ENCODE measurements at places on chromosomes 4 and X. TPM values are rescaled to one million over a fixed set of nuclear protein-coding genes. Genes with fewer than 3 reads are reported as not detected.
A peak's percentile ranks its signal among the peaks of the same experiment; 100 is the strongest.

GRCh38 chrX:132266583-132267355 is 47.5 kb upstream of the RAP2C start:
- peak; percentile 8 for DNase-seq

GRCh38 chrX:131084145-131084544 is 26.0 kb downstream of the ARHGAP36 start:
- DNase-seq, result no peak

CT45A10 gene
- not detected for total RNA-seq

GRCh38 chr4:95048296-95048695 is 290.5 kb downstream of the BMPR1B start:
- no peak for DNase-seq

DNA sequence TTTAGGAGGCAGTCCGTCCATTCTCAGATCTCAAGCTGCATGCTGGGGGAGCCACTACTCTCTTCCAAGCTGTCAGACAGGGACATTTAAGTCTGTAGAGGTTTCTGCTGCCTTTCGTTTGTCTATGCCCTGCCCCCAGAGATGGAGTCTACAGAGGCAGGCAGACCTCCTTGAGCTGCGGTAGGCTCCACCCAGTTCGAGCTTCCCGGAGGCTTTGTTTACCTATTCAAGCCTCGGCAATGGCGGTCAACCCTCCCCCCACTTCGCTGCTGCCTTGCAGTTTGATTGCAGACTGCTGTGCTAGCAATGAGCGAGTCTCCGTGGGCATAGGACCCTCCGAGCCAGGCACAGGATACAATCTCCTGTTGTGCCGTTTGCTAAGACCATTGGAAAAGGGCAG is 10.7 kb upstream of the ADH5 start:
- no peak for DNase-seq

DNA sequence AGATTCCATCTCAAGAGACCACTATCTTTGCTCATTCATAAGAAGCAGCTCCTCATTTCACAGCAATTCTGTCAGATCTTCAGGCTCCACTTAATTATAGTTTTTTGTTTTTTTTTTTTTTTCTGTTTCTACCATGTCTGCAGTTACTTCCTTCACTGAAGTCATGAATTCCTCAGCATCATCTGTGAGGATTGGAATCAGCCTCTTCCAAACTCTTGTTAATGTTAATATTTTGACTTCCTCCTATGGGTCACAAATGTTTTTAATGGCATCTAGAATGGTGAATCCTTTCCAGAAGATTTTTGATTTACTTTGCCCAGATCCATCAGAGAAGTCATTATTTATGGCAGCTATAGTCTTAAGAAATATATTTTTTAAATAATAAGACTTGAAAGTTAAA is 53.1 kb downstream of the BMP2K start:
- no peak for DNase-seq

GRIPAP1 gene
- 114 TPM for total RNA-seq

TNMD gene
- not detected for total RNA-seq

DNA sequence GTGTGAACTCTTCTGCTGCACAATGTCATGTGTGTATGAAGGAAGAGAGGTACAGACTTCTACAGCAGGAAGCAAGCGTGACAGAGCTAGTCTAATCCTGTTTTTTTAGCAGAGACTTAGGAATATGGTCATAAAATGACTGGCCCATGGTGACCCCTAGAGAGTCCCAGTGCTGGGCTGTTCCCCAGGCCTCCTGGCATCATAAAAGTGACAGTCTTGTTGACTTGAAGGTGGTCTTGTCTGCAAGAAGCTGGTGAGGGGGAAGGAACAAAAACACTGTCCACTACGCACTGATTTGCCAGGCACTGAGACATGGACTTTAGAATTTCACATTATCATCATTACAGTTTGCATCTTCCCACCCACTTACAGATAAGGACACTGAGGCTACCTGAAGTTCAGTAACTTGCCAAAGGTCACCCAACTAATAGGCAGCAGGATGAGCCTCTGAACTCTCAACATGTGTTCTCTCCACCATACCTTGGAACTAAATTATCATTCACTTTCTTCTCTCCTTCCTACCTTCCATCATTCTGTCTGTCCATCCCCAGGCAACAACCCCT is 63.0 kb downstream of the HADH start:
- DNase-seq, result no peak

DNA sequence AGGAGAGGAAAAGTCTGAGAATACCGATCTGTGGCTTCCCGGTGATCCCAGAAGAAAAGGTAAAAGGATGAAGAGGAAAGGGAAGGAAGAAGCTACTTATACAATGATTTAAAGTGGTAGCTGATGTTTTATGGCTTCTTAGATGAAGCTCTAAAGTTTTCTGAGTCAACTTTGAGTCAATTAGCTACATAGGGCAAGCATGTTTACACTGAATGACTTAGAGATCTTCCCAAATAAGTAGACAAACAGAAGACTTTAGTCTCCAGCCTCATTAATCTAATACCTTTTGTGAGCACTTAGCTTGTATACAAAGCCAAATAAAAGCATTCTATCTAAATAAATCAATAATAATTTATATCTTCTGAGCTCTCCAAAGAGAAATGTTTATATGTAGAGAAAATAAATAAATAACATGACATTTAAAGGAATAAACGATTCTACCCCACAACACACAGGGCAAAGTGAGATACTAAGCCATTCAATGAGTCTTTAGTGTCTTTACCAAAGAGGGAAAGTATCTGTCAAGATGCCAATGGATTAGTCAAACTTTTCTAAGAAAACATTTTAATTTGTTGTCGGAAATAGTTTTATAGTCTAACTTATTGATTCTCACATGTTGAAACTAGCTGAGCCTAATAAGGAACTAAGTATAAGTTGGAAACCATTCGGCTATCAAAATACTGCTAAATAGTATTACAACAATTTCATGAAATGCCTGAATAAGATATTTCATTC is 46.0 kb upstream of the TMEM184C start:
- DNase-seq, result no peak

DNA sequence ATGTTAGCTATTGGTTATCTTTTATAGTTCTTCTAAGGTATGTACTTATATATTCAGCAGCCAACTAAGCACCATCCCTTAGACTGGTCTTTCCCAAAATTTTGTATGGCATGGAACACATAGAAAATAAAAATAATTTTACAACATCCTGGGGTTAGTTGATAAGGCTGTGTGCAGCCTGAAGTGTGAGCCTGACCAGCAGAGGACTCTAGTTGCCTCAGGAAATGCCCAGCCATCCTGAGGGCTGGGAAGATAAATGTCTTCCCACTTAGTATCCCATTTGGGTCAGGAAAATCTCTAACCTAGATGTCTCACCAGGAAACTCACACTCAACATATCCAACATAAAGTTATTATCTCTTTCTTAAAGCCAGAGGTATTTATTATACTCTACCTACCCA is 251.4 kb upstream of the POF1B start:
- no peak for DNase-seq

GRCh38 chrX:10660171-10660570 is 39.8 kb upstream of the MID1 start:
- no peak for DNase-seq

- DNase-seq, result no peak
Observed at GRCh38 chr4:90904021-90904420, 776.8 kb downstream of the CCSER1 start.

GRCh38 chrX:44953734-44954502 is 80.9 kb downstream of the KDM6A start:
- no peak for DNase-seq

DNA sequence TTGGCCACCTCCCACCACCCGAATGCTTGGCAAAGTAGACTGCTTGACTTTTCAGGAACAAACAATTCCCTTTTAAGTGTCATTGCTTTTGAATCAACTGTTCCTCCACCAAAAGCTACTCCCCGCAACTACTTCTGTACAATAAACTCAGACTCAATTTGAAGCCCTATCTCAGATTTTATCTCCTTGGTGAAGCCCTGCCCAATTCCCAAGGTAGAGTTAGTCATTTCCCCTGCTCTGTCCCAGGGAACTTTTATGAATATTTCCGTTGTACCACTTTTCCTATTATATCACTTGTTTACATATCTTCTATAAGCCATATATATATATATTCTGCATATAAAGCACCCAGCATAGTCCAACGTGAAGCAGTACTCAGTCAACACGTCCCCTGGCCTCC is 102.8 kb downstream of the C4orf51 start:
- no peak for DNase-seq

GRCh38 chr4:2697995-2698414 is 58.1 kb downstream of the TNIP2 start:
- DNase-seq, result no peak

EMCN gene
- total RNA-seq, result not detected

TSPAN7 gene
- total RNA-seq, result 0.60 TPM

PNMA3 gene
- 2.2 TPM for total RNA-seq

DNA sequence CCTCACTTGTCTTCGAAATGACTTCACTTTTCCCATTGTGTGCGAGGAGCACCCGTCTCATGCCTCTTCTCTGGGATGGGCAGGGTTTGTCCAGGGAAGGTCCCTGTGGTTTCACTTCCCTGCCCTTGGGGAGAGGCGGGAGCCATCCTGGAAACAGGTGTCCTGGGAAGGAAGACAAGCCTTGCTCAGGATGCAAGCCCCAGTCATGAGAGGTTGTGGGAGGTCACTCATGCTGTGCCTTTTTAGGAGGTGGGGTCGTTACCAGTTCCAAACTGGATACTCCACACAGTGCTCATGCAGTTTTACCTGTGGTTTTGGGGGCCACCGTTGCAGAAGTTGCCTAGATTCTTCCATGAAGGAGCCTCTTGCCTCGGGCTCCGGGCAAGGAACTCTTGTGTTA is 3.8 kb downstream of the RGS12 start:
- DNase-seq, result no peak

DNA sequence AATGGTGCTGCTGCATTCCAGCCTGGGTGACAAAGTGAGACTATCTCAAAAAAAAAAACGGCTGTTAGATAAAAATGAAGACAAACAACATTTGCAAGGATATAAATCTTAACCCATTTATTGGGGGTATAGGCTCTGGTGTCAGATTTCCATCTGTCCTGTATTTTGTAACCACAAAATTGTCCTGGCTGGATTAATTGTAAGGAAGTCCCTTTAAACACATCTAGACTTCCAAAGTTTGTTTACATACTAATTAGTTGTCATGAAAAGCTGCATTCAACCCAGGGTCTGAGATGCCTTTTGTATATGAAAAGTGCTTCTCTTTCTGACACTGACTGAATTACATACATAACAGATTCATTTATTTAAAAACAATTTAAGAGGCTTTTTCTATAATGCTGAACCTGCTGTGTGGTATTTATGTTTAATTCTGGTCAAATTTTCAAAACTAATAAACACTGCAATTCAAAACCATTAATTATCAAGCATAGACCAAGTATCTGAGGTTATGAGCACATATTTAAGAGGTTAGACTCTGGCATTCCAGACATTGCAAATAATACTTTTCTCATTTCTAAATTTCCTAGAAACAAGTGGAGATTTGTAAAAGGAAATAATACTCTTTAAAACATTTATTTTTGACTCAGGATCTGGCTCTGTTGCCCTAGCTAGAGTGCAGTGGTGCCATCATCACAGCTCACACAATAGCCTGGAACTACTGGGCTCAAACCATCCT is 17.5 kb upstream of the UGDH start:
- no peak for DNase-seq

- no peak for DNase-seq
Observed at GRCh38 chrX:7680181-7680580, 162.8 kb upstream of the VCX start.

DNA sequence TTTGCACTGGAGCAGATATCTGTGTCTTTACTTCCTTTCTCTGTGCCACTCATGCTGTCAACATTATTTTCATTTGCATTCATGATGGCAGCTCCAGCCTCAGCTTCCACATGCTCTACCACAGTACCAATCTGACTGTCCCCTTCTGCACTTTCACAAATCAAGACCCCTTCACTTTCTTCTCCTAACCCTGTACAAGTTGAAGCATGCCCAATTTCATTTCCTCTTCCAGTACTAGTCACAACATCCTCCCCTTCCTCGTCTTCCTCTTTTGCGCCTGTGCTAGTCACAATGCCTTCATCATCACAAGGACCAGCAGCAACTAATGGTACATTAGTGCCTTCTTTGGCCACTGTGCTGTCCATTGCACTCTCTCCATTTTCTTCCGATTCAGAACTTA is 26.5 kb downstream of the BOD1L1 start:
- no peak for DNase-seq

GATA1 gene
- 0.35 TPM for total RNA-seq

Data from activated T-cell treated with anti-CD3 and anti-CD28 coated beads, Interleukin-2, amount 50 U/mL, for 72 hours (primary cell).